ENCODE measurements at places on chromosomes 6 and 20.

GRCh38 chr20:24697411-24697810 is 228.0 kb downstream of the SYNDIG1 start:
- no peak for DNase-seq

DNA sequence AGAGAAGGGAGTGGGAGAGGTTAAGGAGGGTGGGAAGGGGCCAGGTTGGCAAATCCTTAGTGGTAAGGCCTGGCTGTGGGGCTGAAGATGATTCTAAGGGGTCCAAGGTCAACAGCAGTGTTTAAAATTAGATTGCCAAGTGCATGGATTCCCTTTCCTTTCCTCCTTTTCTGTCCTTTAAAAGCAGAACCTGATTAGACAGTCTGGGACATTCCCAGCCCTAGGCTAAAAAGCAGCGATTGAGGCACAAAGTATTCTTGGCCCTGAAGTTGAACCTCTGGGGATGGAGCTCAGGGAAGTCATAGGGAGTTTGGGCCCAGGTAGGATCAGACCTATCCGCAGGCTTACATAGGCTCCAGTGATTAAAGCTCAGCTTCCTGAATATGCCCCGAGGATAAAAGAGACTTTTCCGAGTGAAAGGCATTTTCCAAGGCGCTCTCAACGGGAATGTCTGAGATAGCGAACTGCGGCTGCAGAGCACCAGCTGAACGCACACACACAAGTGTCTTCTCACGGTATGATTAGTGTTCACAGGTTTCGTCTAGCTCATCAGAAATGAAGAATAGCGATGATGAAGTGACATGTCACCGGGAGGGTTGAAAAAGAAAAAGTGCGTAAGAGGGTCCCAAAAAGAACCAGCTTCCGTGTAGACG is 787 bp upstream of the CARMIL1 start:
- peak; percentile 62 for DNase-seq

- DNase-seq, result no peak
Observed at GRCh38 chr20:14341801-14342200, 4.4 kb upstream of the FLRT3 start.

DNA sequence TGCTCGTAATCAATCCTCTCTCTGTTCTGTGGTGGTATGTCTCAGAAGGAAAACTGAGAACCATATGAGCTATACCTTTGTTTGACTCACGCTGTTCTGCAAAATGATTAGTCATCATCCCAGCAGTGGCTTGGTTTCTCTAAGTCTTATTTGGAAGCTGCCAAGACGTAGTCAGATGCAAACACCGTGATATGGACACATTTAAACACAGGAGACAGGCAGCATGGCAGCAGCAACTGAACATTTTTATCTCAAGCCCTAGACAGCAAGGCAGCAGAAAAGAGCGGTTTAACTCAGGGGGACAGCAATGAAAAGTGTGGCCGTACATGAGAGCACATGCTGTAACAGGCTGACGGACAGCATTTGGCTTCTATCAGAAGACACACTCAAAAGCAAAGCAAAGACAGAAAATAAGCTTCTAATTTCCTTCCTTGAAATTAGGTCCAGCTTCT is 1295.1 kb downstream of the EPHA7 start:
- no peak for DNase-seq

DNA sequence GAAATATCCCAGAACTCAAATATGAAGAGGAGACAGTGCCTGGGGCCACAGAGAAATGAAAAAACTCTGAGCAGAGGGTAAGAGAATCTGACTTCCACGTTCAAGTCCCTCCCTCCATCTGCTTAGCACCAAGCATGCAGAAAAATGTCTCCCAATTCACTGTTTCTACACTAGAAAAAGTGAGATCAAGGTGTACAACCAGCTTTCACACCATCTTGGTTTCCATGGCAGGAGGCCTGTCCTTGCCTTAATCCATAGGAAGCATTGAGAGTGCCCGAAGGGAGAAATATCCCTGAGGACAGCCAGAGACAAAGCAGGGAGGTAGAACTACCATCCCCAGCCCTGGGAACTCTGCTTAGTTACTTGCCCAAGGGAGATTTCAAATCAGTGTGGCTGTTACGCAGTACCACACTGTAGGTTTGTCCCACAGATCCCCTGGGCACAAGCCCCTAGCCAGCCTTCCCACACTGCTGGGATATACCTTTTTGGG is 82.9 kb downstream of the SCML4 start:
- DNase-seq, result no peak

- DNase-seq, result no peak
Observed at GRCh38 chr6:156197513-156197912, 579.7 kb upstream of the ARID1B start.
